NCI-H2081 (cell line): ENCODE measurements at places on chromosomes 1 and 21.

DNA sequence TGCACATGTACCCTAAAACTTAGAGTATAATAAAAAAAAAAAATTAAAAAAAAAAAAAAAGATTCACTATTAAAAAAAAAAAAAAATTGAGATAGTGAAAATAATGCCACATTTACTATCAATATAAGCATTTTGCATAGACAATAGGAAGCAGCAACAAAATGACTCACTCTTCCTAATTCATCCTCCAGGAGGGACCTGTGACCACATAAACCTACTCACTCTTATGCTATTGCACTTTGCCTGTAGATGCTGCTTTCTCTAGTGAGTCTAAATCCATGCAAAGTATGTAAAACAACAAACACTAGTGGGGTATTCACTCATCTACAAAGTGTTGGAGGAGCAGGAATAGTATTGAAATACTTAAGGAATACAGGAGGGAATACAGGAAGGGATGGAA, 2.9 kb downstream of the OR10J5 start:
- DNase-seq = no peak

DNA sequence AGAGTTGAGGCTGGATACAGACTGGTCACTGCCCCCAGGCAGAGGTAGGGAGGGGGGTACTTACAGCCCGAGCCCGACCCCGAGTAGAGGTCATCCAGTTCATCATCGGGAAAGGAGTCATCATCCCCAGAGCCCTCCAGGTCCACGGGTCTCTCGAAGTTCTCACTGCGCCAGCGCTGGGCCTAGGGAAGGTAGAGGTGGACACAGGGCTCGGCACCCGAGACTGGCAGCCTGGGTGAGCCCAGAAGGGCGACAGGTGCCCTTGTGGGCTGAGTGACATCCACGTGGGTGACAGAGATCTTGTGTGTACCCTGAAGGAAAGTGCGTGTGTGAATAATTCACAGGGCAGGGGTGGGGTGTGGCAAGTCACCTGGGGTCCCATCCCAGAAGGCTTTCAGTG, 30.0 kb downstream of the SDC3 start:
- DNase-seq = no peak

DNA sequence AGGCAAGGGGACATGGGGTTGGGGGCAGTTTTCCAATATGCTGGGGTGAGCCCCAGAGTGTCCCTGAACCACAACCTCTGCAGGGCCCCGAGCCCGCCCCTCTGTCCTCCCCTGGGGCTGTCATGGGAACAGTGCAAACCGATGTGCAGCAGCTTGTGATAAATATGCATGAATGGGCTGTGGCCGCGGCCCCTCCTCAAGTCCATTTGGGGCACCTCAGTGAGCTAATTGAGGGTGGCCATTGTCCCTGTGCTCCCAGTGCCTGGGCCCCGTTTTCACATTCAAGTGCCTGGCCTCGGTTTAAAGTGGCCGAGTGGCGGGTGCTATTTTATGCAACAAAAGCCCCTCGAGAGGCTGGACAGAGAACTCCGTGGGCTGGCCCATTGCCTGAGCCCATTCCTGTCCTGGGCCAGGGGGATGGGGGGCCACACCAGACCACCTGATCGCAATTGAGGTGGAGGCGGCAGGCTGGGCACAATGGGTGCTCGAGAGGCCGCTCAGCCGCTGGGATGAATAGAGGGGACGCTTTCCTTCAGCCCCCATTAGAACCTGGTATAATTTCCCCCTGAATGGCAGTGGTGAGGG, 193.7 kb downstream of the FOXD2 start:
- DNase-seq = no peak

GRCh38 chr1:228488818-228489674, 1.9 kb downstream of the RNF187 start:
- no peak for DNase-seq

DNA sequence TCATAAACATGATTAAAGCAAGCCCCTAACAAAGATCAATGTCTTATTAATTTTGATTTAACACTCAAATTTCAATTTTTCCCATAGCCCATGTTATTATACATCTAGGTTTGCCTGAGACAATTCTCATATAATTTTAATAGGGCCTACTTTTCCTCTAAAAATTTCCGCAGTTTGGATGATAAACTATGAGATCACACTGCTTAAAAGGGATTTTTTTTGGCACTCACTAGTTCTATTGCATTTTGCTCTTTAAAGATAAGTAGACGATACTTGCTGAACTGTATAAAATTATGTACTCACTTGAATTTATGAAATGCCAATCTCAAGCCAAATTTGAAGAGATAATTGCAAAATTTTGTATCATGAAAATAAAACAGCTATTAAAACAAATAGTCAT, 480.4 kb upstream of the ZRANB2 start:
- no peak for DNase-seq

GRCh38 chr1:184866991-184867788, 107.1 kb downstream of the NIBAN1 start:
- DNase-seq = no peak
